NAMALWA (cell line): ENCODE measurements at places on chromosomes 7 and 10.

GRCh38 chr7:41972776-41973175 lies 264.2 kb downstream of the GLI3 start:
- DNase-seq: no peak

- no peak for DNase-seq
These were observed 310.2 kb downstream of the AUTS2 start for GRCh38 chr7:69908454-69908853.

- DNase-seq: no peak
These were observed 111.2 kb downstream of the GALNT11 start for GRCh38 chr7:152136686-152137085.

- no peak for DNase-seq
These were observed 3.1 kb downstream of the ANKRD22 start for GRCh38 chr10:88848499-88848898.

DNA sequence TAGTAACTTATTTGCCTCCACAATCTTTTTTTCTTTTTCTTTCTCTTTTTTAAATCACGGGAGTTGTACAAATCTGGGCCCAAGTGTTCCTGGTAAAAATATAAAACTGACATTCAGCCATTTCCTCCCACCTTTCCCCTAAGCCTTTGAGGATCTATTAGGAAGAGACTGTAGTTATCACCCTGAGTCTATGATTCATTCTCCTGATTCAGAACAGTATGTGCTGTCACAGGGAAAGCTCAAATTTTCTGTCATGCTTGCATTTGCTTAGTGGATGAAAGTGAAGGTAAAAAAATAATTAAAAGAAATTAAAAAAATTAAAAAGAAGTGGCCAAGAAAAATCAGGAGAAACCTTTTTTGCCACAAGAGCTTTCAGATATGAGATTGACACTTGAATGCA lies 71.7 kb downstream of the KIF20B start:
- DNase-seq: no peak

DNA sequence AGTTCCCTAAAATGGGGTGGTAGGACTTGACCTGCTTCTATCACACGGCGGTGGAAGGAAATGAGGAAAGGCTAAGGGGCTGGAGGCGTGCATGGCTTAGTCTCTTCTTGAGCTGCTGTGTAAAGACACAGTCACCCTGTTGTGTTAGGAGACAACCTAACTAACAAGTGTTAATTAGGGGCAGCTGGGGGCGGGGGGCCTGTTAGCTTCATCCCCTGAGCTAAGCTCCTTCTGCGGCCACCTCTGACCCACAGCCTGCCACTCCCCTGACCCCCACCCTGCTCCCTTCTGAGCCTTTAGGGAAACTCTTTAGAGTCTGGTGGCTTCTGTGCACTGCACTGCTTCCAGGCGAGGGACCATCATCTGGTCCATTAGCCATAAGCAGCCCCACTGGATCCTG lies 28.0 kb downstream of the COL17A1 start:
- no peak for DNase-seq

DNA sequence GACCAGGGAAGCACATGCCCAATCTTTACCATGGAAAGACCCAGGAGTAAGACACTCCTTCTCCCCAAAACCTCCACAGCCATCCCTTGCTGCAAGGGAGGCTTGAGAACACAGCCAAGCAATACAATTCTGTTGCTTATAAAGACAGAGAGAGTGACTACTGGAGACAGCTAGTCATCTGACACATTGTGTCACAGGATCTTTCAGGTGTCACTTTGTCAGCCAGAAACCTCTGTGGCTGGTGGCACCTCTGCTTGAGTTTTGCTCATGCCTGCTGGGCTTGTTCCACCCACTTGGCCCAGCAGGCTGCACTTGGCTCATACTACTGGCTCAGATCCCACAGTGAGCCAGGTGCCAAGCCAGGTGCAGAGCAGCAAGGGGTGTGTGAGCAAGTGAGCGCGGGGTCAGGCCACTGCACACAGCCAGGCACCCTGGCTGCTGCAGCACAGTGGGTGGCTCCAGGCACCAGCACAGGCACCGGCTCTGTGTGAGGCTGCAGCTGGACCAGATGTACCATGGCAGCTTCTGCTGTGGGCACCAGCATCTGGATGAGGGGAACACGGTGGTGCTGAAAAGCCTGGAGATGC lies 12.4 kb upstream of the PRLHR start:
- DNase-seq: no peak

- DNase-seq: no peak
These were observed 913 bp downstream of the ADCYAP1R1 start for GRCh38 chr7:31052841-31053601.

DNA sequence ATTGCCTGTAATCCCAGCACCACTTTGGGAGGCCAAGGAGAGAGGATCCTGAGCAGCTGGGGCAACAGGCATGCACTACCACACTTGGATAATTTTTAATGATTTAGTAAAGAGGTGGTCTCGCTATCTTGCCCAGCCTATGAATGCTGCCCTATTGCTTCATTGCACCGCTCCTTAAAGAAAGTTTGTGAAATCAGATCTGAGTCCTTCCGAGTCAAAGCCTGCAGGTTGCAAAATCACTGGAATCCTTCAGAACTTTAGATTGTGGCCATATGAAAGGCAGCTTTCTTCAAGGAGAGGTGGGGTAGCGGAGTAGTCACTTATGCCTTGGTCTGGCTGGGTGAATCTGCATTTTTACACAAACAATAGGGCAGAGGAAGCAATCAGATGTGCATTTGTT lies 166.3 kb downstream of the ARHGAP12 start:
- no peak for DNase-seq

DNA sequence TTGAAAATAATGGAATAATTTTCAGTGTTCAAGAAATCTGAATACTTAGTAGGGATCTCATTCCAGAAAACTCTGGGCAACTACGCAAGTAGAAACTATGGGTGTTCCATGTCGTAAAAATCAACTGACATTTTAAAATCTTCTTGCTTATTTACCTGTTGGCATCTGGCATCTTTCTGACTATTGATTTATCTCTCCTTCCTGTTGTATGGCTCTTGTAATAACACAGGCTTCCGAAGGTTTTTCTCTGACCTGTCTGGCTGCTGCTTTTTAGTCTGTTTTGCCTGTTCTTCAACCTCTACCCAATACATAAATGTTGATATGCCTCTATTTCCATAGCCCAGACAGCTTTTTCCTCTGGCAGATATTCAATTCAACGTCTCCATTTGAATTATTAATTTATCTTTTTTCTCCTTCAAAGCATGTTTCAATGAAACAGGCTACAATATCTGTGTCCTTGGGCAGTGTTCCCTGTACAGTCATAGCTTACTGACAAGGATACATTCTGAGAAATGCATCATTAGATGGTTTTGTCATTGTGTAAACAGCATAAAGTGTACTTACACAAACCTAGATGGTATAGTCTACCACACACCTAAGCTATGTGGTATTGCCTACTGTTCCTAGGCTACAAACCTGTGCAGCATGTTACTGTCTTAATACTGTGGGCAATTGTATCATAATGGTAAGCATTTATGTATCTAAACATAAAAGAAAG lies 105.9 kb upstream of the ETV1 start:
- no peak for DNase-seq

DNA sequence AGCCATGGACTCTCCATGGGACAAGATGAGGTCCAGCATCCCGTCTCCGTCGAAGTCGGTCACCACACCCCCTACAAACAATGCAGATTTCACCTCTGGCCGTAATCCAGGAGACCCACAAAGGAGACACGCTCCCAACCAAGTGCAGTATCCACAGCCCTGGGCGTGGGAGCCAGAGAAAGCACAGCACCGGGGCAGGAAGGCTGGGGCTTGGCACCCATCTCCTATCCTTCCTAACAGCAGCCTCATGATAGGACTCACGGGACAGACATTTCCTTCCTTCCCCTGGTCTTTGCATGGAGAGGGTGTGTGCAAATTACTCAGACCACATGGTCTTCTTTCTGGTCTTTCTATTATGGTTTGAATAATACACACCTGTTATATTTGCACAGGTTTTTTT lies 46.3 kb downstream of the GOLGA7B start:
- no peak for DNase-seq

- no peak for DNase-seq
These were observed 438.7 kb upstream of the NRP1 start for GRCh38 chr10:33773253-33773573.

DNA sequence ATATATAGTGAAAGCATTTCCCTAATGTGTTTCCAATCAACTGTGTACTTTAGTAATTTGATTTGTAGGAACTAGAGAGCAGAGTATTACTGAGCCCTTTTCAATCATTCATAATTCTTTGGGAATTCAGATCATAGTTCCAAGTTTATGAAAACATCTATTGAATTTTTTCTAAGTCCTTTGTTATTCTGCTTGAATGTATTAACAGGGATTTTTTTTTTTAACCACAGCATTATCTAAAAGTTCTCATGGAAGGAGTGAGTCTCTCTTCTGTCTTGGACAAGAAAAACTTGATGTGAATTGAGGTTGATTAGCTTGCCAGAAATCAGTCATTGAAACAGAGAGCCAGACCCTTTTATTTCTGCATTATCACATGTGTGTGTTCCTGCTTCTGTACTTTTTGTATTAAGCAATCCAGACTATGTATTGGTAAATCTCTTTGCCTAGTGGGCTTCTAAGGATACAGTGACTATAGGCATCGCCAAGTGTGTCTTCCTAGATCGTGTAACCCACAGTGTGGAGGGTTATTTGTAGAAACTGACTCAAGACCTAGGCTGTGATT lies 59.9 kb downstream of the BMPER start:
- no peak for DNase-seq

DNA sequence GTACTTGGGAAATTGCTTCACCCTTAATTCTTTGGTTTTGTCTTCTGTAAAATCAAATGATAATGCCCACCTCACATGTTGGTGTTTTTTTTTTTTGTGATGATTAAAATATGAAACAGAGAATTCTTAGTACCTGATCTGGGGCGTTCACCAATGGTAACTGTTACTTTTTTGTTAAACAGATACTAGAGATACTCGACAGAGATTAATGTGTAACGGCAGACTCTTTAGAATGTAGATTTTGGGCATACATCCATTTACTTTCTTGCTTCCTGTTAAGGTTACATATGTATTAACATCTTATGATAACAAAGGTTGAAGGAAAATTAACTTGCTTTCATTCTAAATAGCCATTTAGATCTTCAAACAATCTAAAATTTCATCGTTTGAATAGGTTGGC lies 23.3 kb downstream of the PLXDC2 start:
- DNase-seq: no peak

DNA sequence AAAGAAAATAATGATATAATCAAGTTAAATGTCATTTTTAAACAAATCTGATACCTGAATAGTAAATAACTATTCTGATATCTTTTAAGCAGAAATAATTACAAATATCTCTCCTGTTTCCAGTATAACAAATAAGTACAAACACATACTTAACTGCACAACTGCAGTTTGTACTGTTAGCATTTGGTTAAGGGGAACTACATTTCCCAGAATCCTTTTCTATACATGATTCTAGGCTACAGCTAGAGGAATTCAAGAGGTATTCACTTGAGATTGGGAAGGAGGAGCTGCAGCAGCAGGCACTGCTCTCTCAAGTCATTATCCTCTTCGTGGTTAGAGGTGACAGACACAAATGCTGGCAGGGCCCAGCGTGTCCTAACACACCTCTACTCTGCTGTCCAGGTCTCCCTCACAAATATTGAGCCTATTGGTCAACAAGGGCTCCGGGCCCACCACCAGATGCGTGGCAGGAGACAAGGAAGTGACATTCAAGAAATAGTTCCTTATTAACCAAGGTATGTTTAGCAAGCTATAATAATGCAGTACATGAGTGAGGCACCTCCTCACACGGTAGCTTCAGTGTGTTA lies 255.1 kb upstream of the MKLN1 start:
- DNase-seq: peak; percentile 49

GRCh38 chr10:69303632-69304051 lies 25.3 kb downstream of the HK1 start:
- DNase-seq: no peak
